ENCODE measurements at places on chromosomes 7 and 10. TPM values are rescaled to one million over a fixed set of nuclear protein-coding genes. Genes with fewer than 3 reads are reported as not detected.

GIMAP5 gene
- 7.9 TPM for total RNA-seq

TLX1 gene
- total RNA-seq: not detected

APBB1IP gene
- 4.2 TPM for total RNA-seq

FLNC gene
- 51.2 TPM for total RNA-seq

GRCh38 chr10:31101123-31101522, 69.5 kb upstream of the ZNF438 start:
- H3K36me3 ChIP-seq: no peaks in the 10 kb centered on the region
- H3K27ac ChIP-seq: no peak overlapping the region
- peaks cover 5% of the 10 kb centered on the region for H3K4me1 ChIP-seq

DNA sequence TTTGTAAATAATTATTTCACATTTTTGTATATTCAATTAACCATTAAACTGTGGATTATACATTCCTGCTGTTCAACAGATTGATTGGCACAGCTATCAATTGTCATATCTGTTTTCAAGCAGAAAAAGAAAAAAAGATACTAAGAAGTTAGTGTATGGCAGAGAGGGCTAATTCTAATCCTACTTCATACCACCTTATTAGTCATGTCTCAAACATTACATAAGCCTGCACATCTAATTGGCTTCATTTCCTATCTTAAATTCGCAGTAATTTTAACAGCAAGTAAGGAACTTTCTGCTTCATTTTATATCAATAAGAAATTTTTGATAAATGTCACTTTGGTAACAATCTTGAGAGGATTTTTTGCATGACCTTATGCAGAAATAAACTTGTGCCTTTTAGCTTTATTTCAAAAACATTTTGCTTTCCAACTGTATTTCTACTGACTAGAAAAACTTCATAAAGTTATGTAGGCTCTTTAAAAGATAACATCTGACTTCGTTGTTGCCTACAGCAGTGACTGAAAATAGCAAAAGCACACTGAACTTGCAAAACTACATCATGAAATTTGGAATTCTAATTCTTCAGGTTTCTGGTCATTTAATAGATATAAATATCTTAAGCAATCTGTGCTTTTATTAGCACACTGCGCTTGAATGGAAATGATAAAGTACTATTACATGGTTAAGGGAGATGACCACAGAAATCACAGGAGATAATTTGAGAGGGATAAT, 111.5 kb downstream of the SEMA3C start:
- DNase-seq: no peak
- H3K4me3 ChIP-seq: no peak overlapping the region
- no peak overlapping the region for H3K27ac ChIP-seq
- no peaks in the 10 kb centered on the region for H3K4me1 ChIP-seq

DNA sequence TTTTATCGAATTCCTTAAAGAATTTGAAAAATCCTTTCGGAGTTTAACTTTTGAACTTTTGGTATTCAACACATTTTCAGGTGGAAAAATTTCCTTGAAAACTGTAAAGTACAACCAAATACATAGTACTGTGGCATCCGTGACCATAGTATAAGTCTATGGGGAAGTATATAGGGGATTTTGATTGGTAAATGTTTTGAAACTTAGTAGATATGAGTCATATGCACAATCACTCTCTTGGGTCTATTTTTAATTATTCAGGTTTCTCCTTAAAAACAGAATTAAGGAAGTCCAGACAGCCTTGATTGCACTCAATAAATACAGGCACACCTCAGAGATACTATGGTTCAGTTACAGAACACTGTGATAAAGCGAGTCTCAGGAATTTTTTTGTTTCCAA, 64.2 kb downstream of the AVL9 start:
- H3K27ac ChIP-seq: no peak overlapping the region
- H3K4me3 ChIP-seq: no peak overlapping the region
- H3K4me1 ChIP-seq: no peaks in the 10 kb centered on the region
- no peaks in the 10 kb centered on the region for H3K36me3 ChIP-seq

DNA sequence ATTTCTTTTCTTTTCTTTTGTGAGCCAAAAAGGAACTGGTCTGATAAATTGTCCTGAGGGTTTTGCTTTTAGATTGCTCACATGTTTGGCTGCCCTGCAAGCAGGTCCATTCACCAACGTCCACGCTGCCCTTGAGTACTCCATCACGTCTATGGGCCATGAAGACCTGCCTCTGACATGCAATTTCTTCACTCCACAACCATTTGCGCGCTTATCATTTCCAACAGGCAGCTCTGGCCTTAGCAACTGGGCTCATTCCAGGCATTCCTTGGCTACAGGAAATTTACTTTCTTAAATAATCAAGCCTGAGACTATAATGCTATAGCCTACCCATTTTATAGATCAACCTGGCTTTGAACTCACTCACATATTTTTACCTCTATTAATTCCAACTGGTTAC, 408.3 kb upstream of the C7orf33 start:
- peaks cover 6% of the 10 kb centered on the region for H3K4me1 ChIP-seq
- H3K27me3 ChIP-seq: no peaks in the 10 kb centered on the region
- H3K4me3 ChIP-seq: no peak overlapping the region
- H3K27ac ChIP-seq: no peak overlapping the region

- no peaks in the 10 kb centered on the region for H3K4me1 ChIP-seq
- H3K4me3 ChIP-seq: no peak overlapping the region
- no peak for DNase-seq
- no peaks in the 10 kb centered on the region for H3K36me3 ChIP-seq
- no peak overlapping the region for H3K27ac ChIP-seq
- H3K27me3 ChIP-seq: no peaks in the 10 kb centered on the region
Observed at GRCh38 chr10:3893901-3894563, 109.0 kb upstream of the KLF6 start.

- no peak overlapping the region for H3K4me3 ChIP-seq
- no peak overlapping the region for H3K27ac ChIP-seq
- H3K36me3 ChIP-seq: no peaks in the 10 kb centered on the region
- no peaks in the 10 kb centered on the region for H3K27me3 ChIP-seq
Observed at GRCh38 chr7:19101909-19102308, 15.5 kb downstream of the TWIST1 start.

GRCh38 chr10:3889961-3890522, 105.0 kb upstream of the KLF6 start:
- H3K36me3 ChIP-seq: no peaks in the 10 kb centered on the region
- DNase-seq: no peak
- no peaks in the 10 kb centered on the region for H3K27me3 ChIP-seq

GRCh38 chr10:70457759-70458305, 16.4 kb upstream of the NODAL start:
- peak overlapping the region; percentile 33 for H3K4me3 ChIP-seq
- H3K27ac ChIP-seq: no peak overlapping the region

DNA sequence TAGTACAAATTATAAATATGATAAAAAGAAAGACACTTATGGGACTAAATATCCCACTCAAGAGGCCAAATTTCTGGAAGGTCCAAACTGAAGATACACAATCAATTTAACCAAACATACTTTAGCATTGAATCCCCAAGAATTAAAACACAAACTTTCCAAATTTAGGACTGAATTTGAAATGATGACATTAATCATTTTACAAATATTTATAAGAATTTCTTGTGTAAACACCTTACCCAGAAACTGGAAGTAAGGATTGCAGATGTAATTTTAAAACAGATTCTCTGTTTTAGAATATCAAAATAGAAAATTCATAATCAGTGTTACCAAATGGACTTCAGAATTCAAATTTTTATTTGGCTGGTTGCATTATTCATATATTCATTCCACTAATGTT, 588.2 kb upstream of the KCND2 start:
- no peak overlapping the region for H3K4me3 ChIP-seq
- H3K27me3 ChIP-seq: no peaks in the 10 kb centered on the region
- no peaks in the 10 kb centered on the region for H3K4me1 ChIP-seq
- DNase-seq: no peak
- no peaks in the 10 kb centered on the region for H3K36me3 ChIP-seq

- H3K27ac ChIP-seq: peak overlapping the region; percentile 35
- H3K4me1 ChIP-seq: peaks cover 30% of the 10 kb centered on the region
- no peak for DNase-seq
- H3K4me3 ChIP-seq: no peak overlapping the region
- no peaks in the 10 kb centered on the region for H3K36me3 ChIP-seq
Observed at GRCh38 chr7:69780379-69780778, 182.1 kb downstream of the AUTS2 start.

All from ovary (tissue), 10 donors.